Liver (tissue), 10 donors: ENCODE measurements at places on chromosomes 11 and 22. TPM values are rescaled to one million over a fixed set of nuclear protein-coding genes. Genes with fewer than 3 reads are reported as not detected.
A peak's percentile ranks its signal among the peaks of the same experiment; 100 is the strongest.

Gene TSGA10IP
- not detected for total RNA-seq

GRCh38 chr11:13465909-13466371, 2.9 kb upstream of the BTBD10 start:
- H3K36me3 ChIP-seq = no peaks in the 10 kb centered on the region
- DNase-seq = no peak
- no peaks in the 10 kb centered on the region for H3K27me3 ChIP-seq
- H3K4me3 ChIP-seq = no peak overlapping the region

Gene CPT1A
- 232 TPM for total RNA-seq

- no peak overlapping the region for H3K4me3 ChIP-seq
- no peak overlapping the region for H3K27ac ChIP-seq
- H3K36me3 ChIP-seq = no peaks in the 10 kb centered on the region
- no peak for DNase-seq
- no peaks in the 10 kb centered on the region for H3K27me3 ChIP-seq
Observed at GRCh38 chr11:24264868-24265267, 232.0 kb upstream of the LUZP2 start.

- peaks cover 17% of the 10 kb centered on the region for H3K4me1 ChIP-seq
- no peaks in the 10 kb centered on the region for H3K27me3 ChIP-seq
- H3K36me3 ChIP-seq = peaks cover under 1% of the 10 kb centered on the region
- no peak for DNase-seq
- H3K27ac ChIP-seq = peak overlapping the region; percentile 55
- no peak overlapping the region for H3K4me3 ChIP-seq
Observed at GRCh38 chr22:42893371-42894150, 36.5 kb upstream of the ARFGAP3 start.

DNA sequence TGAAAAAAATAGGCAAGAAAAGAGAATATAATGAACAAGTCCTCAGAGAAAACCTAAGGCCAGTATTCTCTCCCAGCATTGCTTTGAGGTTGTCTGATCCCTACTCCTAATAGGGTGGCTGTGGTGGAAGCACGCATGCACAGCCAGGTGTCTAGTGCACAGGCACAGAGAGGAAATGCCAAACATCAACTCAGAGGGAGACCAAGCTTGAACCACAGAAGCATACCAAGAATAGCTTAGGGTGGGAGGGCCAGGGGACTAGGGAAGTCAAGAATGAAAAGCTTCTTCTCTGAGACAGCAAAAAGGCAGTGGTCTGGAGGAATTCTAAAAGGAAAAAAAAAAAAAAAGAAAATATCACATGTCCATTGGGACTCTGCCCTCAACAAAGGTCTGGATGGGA, 244.1 kb upstream of the API5 start:
- no peak overlapping the region for H3K4me3 ChIP-seq
- H3K36me3 ChIP-seq = no peaks in the 10 kb centered on the region
- no peak overlapping the region for H3K27ac ChIP-seq
- no peak for DNase-seq
- H3K4me1 ChIP-seq = no peaks in the 10 kb centered on the region

Gene KCNK4
- total RNA-seq = not detected

Gene CNGA4
- total RNA-seq = not detected

- no peaks in the 10 kb centered on the region for H3K4me1 ChIP-seq
- no peak for DNase-seq
- H3K27ac ChIP-seq = no peak overlapping the region
- no peak overlapping the region for H3K4me3 ChIP-seq
- H3K27me3 ChIP-seq = no peaks in the 10 kb centered on the region
Observed at GRCh38 chr11:28303477-28304191, 195.4 kb downstream of the METTL15 start.

Gene IGF2
- 1,440 TPM for total RNA-seq

GRCh38 chr11:75490221-75491181, 35.2 kb downstream of the GDPD5 start:
- H3K27me3 ChIP-seq = no peaks in the 10 kb centered on the region
- no peaks in the 10 kb centered on the region for H3K36me3 ChIP-seq
- DNase-seq = no peak
- no peak overlapping the region for H3K27ac ChIP-seq
- H3K4me3 ChIP-seq = no peak overlapping the region
- no peaks in the 10 kb centered on the region for H3K4me1 ChIP-seq

Gene NUP98
- total RNA-seq = 75.0 TPM

Gene MMP10
- total RNA-seq = not detected

Gene HOATZ
- total RNA-seq = not detected

DNA sequence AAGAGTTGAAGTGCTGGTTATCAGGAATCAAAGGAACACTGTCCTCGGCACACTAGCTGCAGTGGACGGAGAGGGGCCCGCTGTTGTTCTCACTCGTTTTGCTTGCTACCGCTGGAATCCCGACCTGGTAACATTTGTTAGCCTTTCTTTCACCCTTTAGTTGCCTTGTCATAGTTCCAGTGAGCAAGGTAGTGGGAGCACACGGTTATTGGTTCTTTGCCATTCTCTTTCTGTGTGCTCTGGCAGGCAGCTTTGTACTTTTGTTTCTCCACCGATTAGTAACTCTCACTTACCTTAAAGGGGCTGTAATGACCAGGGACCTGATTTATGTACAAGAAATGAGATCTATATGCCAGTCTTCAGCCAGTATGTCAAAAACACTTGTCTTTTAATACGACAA, 1.8 kb downstream of the DEPDC7 start:
- H3K4me1 ChIP-seq = peaks cover 7% of the 10 kb centered on the region
- no peak for DNase-seq
- H3K27ac ChIP-seq = peak overlapping the region; percentile 75
- peak overlapping the region; percentile 98 for H3K4me3 ChIP-seq
- H3K36me3 ChIP-seq = no peaks in the 10 kb centered on the region

GRCh38 chr11:118921929-118922744, 3.6 kb downstream of the BCL9L start:
- no peaks in the 10 kb centered on the region for H3K27me3 ChIP-seq
- no peak for DNase-seq
- H3K4me3 ChIP-seq = peak overlapping the region; percentile 75
- H3K4me1 ChIP-seq = peaks cover 79% of the 10 kb centered on the region
- H3K36me3 ChIP-seq = no peaks in the 10 kb centered on the region

GRCh38 chr22:37229805-37230672, 14.0 kb downstream of the RAC2 start:
- no peaks in the 10 kb centered on the region for H3K27me3 ChIP-seq
- H3K27ac ChIP-seq = peak overlapping the region; percentile 73

Gene PRR33
- total RNA-seq = not detected

GRCh38 chr22:19520566-19521305, 3.5 kb downstream of the CLDN5 start:
- no peaks in the 10 kb centered on the region for H3K36me3 ChIP-seq
- H3K4me1 ChIP-seq = peaks cover 10% of the 10 kb centered on the region
- peaks cover 5% of the 10 kb centered on the region for H3K27me3 ChIP-seq
- H3K27ac ChIP-seq = no peak overlapping the region
- no peak overlapping the region for H3K4me3 ChIP-seq

GRCh38 chr11:70127653-70128434, 49.7 kb downstream of the ANO1 start:
- H3K4me1 ChIP-seq = peaks cover 21% of the 10 kb centered on the region
- no peak for DNase-seq
- no peak overlapping the region for H3K4me3 ChIP-seq
- peak overlapping the region; percentile 72 for H3K27ac ChIP-seq

DNA sequence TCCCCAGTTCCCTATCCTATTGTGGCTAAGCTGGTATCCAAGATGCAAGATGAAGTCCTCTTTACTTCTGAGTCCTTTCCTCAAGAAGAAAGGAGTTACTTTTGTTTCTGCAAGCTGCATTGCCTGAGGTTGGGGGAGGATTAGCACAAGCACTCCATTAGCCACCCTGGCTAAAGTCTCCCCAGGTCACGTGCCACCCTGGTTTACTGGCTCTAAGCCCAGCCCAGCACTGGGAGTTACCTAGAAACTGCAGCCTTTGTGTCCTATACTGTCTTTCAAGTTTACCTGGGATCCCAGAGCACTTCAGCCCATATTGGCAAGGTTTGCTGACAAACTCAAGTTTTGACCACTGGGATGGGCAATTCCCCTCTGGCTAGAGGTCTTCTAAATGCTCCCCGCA, 78.4 kb upstream of the DBX1 start:
- H3K36me3 ChIP-seq = no peaks in the 10 kb centered on the region
- no peaks in the 10 kb centered on the region for H3K4me1 ChIP-seq
- no peaks in the 10 kb centered on the region for H3K27me3 ChIP-seq
- DNase-seq = no peak

DNA sequence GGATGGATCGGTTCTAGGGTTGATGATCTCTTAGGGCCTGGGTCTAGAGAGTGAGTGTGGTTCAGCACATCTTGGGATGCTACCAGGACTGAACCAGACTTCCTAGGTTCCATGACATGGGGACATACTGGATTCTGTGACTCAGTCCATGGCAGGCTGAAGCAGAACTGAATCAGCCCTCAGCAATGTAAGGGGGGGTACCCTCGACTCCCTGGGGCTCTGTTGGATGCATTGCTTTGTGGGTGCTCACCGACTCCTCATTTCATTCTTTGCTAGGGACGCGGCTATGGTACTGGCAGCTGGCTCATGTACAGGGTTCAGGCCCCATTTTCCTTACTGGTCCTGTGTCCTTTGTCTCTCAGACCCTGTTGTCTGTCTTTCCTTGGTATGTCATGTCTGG, 733 bp upstream of the GRAMD1B start:
- no peak overlapping the region for H3K4me3 ChIP-seq

- H3K27ac ChIP-seq = no peak overlapping the region
- H3K4me3 ChIP-seq = no peak overlapping the region
- no peaks in the 10 kb centered on the region for H3K4me1 ChIP-seq
- no peaks in the 10 kb centered on the region for H3K27me3 ChIP-seq
Observed at GRCh38 chr11:105155679-105156078, 16.1 kb upstream of the CARD18 start.

Gene OR8G5
- total RNA-seq = not detected

Gene EXPH5
- total RNA-seq = 6.1 TPM

- H3K36me3 ChIP-seq = no peaks in the 10 kb centered on the region
- no peaks in the 10 kb centered on the region for H3K4me1 ChIP-seq
- no peak for DNase-seq
- no peak overlapping the region for H3K27ac ChIP-seq
Observed at GRCh38 chr11:105754716-105755115, 144.8 kb downstream of the GRIA4 start.

DNA sequence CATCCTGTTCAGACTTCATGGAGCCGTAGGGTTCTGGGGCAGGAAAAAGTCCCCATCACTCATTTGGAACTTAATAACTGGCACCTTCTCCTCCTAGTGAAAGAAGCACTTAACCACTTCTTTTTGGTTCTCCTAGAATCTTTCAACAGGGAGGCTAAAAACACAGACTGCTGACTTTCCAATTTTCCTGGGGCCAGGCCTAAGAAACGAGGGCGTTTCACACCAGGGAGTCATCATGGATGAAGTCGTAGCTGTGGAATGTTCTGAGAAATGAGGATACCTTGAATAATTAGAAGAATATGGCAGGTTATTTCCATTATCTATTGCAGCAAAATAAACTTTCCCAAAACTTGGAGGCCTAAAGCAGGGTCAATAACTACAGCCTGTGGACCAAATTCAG, 26.0 kb upstream of the API5 start:
- no peak for DNase-seq
- no peaks in the 10 kb centered on the region for H3K4me1 ChIP-seq
- no peak overlapping the region for H3K27ac ChIP-seq
- no peaks in the 10 kb centered on the region for H3K27me3 ChIP-seq
- no peak overlapping the region for H3K4me3 ChIP-seq

DNA sequence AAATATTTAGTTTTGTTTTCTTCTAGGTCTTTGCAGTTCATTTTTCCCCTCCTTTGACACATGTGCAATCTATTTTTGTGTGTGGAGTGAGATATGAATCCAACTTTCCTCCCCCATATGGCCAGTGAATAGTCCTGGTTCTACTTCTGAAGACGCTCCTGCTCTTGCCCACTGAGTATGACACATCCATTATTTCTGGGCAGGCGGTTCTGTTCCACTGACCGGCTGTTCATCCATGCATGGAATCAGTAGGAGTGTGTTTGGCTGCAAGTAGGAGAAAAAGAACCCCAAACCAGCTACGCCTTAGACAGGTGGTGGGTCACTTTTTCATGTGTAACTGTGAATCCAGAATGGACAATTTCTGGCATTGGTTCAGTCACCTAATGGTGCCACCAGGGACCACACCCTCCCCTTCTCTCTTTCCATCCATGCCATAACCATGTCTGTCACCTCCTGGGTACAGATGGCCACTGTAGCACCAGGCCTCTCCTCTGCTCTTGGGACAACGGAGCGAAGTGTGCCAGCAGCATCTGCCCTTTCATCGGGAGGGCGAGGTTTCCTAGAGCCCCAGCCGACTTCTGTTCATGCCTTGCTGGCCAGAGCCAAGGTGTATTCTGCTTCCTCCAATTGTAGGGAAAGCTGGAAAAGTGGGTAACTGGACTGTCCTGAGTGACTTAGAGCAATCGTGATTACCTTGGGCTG, 67.4 kb upstream of the SLC22A12 start:
- H3K4me1 ChIP-seq = no peaks in the 10 kb centered on the region
- no peaks in the 10 kb centered on the region for H3K27me3 ChIP-seq
- no peak for DNase-seq
- no peak overlapping the region for H3K27ac ChIP-seq

- no peaks in the 10 kb centered on the region for H3K4me1 ChIP-seq
- DNase-seq = no peak
- no peaks in the 10 kb centered on the region for H3K27me3 ChIP-seq
- no peak overlapping the region for H3K27ac ChIP-seq
Observed at GRCh38 chr11:596374-596773, 19.4 kb downstream of the IRF7 start.

Gene ANGPTL5
- total RNA-seq = not detected

Gene WNT7B
- total RNA-seq = 0.28 TPM

GRCh38 chr11:66014804-66015453, 3.1 kb downstream of the CST6 start:
- H3K4me1 ChIP-seq = peaks cover 4% of the 10 kb centered on the region
- H3K27me3 ChIP-seq = no peaks in the 10 kb centered on the region
- no peak for DNase-seq
- no peak overlapping the region for H3K4me3 ChIP-seq
- no peak overlapping the region for H3K27ac ChIP-seq

DNA sequence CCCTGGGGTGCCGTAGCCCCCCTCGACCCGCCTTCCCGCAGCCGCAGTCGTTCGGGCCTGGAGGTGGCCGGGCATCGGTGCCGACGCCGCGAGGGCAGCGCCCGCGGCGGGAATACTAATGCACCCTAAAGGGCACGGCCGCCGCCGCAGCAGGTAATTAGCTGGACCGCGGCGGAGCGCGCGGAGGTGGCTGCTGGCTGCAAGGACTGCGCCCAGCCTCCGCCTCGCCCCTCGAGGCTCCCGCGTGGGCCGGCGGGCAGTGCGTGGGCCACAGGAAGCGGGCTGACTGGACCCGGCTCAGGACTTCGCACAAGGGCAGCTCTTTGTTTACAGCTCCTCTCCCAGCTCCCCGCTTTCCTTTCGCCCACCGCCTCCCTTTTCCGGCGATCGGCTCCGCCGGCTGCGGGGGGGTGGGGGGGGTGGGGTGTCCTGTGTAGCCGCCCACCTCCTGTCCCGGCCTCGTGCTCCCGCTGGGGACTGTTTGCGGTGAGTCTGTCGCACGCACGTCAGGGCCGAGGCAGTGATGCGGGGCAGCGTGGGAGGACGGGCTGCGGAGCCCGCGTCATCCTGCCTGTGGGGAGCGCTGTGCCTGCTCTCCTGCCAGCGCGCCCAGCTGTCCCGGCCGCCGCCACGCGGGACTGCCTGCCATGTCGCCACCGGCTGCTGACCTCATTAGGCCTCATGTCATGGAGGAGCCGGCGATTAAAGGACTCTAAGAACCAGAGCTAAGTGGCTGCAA, 53.2 kb downstream of the GRIK4 start:
- no peak overlapping the region for H3K27ac ChIP-seq
- DNase-seq = no peak
- no peak overlapping the region for H3K4me3 ChIP-seq

Gene PLAAT2
- not detected for total RNA-seq

Gene DENND5A
- 23.9 TPM for total RNA-seq

Gene GLYAT
- 5.6 TPM for total RNA-seq
